A172 (cell line): ENCODE measurements at places on chromosomes 7 and 10.

- peak; percentile 64 for DNase-seq
These were observed 43.1 kb upstream of the LBX1 start for GRCh38 chr10:101272229-101272868.

- DNase-seq, result no peak
These were observed 80.4 kb downstream of the PPP1R3C start for GRCh38 chr10:91552274-91553095.

DNA sequence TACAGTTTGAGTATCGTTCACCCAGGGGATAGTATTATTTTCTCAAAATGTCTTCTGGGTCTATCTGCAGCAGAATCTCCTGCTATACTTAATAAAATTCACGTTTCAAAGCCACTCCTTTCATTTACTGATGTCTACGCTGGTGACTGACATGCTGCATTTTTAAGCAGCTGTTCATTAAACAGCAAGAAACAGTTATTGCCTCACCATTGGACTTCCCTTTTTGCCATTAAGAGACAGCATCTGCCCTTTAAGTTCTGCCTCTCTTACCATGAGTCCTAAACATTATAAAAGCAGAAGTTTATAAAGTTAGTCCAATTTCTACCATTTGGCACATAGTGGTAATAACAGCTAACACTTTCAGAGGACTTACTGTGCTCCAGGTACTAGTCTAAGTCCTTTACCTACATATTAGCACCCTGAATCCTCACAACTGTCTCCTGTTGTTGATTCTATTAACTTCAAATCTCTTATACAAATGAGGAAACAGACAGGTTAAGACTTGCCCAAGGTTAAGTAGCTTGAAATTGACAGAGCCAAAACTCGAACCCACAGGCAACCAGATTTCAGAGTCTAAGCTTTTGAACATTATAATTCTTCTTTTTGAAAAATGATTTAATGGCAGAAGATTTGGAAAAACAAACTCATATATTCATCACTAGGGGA lies 169.5 kb downstream of the SNX13 start:
- DNase-seq, result no peak

DNA sequence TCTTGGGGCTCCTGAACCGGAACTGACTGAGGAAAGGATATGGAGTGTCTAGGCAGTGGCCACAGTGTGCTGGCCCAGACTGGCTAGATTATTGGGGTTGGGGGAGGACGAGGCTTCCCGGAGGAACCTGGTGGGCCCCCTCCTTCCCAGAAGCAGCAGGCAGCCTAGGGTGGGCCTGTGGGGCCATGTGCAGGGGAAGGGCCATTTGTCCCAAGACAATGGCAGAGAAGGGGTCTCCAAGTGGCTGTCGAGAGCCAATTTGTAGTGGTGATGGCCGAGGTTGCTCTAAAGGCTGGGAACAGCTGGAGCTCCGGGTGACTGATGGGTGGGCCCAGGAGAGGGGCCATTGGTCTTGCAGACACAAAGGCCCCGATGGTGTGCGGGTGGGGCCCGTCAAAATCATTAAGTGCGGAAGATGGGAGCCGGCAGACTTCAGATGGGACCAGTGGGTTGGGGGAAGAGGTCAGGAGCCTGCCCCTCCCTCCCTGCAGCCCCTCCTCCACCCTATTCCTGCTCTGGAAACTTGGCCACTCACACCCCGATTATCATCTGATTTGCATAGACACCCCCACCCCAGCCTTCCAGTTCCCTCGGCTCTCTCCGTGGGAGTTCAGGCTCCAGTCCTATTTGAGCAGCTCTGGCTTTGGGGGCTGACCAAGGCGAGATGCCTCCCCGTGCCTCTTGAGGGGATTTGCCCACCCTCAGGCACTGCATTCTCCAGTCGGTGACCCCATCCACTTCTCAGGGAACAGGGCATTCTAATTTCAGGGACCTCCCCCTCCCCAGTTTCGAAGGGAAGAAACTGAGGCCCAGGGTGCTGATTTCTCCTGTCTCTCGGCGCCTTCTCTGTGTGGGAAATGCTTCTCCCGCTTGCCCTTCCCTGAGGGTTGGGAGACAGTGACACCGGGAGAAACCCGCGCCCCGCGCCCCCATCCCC lies 36.0 kb upstream of the PAX2 start:
- no peak for DNase-seq

DNA sequence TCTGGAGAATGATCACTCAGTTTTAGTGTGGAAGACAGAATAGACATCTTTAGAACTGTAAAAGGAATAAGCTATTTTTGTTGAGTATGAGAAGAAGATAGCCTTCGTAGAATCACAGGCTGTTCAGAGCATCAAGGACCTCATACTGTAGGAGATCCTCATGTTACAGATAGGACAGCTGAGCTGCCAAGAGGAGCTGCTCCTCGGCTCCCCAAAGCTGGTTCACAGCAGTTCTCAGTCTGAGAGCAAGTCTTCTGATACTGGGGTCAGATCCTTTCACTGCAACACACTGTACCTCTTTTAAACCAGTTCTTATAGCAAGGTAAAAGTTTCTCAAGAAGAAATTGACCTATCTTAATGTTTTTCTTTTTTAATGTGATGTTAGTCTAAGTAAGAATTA lies 17.1 kb downstream of the CCNY start:
- no peak for DNase-seq

DNA sequence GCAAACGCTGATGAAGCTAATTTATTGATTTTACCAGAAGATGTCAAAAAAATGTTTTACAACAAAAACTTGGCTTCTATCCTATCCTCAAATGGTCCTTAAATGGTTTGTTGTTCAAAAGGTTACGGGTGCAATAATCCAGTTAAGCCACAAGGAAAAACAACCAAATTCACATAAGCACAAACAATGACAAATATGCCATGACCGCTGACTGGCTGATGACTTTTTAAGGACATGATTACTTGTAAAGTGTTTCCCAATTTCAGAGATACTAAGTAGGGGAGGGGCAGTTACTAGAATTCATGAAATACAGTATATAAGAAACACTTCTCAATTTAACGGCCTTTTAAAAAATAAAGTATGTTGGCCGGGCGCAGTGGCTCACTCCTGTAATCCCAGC lies 28.8 kb downstream of the ABI1 start:
- no peak for DNase-seq

- DNase-seq, result peak; percentile 46
These were observed 1277.1 kb downstream of the GATA3 start for GRCh38 chr10:9331583-9332008.

DNA sequence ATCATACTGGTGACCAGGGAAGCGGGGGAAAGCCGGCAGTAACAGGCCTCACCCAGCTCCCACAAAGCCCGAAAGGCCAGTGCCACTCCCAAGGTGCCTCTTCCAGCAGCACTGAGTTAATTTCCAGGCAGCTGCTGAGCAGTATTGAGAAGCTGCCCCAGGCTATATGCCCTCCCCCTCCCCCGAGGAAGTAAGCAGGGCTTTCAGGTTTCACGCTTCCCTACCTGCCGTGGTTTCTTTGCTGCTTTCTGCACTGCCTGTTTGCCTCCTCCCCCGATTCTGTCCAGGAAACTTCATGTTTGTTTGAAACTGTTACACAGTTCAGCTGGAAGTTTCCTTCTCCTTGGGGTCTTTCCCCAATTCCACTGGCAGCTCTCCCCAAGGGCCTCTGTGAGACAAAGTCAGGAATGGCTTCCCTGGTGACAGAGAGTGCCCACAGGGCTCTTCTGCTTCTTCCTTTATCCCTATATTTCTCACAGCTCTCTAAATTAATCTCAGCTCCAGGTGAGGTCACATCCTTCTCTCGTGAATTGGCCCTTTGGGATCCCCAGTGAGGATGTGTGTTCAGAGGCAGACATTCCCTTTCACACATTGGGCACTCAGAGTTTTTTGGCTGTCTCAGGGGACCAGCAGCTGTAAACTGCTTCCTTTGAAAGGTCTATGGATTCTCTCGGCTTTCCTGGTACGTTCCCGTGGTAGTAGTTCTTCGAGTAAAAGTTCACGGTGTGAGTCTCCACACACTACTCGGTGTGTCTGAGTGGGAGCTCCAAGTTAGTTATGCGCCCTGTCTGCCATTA lies 19.4 kb downstream of the C1GALT1 start:
- no peak for DNase-seq

DNA sequence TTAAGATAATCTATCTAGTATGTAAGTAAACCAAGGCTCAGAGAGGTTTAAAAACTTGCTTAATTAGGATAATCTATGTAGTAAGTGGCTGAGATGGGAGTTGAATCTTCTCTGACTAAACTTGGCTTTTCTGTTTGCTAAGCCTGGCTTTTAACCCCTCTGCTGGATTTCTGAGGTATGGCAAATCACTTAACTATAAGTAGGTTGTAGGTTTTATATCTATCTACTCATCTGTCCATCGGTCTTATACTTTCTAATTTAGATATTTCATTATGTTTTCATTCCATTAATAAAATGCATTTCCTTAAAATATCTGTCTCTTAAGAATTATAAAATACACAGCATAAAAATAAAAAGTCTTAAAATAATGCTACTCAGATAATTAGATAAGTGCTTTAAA lies 59.4 kb downstream of the ST7 start:
- no peak for DNase-seq

GRCh38 chr7:30731581-30731980 lies 20.4 kb upstream of the INMT start:
- no peak for DNase-seq

GRCh38 chr10:101616415-101617101 lies 28.4 kb downstream of the DPCD start:
- DNase-seq, result no peak

- no peak for DNase-seq
These were observed 101.9 kb downstream of the ELMO1 start for GRCh38 chr7:37346761-37347160.

DNA sequence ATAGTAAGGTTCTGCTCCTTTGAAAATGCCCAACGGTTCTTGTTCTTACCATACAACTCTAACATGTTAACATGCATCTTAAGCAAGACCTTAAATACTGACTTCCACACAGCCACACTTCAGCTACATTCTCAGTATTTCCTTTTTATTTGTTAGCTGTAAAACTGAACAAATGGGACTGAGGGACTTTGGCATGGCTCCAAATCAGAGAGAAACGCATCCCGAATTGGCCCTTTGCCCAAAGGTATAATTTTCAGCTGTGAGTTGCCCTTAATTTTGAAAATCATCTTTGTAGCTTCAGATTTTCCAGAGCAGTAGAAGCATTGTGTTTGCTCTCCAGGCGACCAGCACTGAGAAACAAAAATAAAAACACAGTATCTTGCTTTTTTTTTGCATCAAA lies 56.4 kb downstream of the NEUROD6 start:
- no peak for DNase-seq

DNA sequence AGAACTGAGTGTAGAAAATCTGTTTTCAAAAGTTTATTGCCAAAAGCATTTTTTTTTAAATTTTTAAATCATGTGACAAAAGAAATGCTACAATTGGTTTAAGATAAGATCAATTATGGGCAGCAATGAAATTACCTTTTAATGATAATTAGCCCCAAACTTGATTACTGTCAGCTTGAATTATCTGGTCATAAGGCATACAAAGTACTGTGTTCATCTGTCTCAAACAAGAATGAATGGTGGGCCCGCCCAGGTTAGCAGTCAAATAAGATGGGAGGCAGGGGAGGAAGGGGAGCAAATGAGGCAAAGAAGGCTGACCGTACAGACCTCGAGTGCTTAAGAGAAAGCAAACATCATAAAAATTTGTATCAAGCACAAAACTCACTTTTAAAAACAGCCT lies 68.1 kb downstream of the JAZF1 start:
- no peak for DNase-seq

- DNase-seq, result no peak
These were observed 603.0 kb downstream of the PTPRN2 start for GRCh38 chr7:157984423-157985163.

DNA sequence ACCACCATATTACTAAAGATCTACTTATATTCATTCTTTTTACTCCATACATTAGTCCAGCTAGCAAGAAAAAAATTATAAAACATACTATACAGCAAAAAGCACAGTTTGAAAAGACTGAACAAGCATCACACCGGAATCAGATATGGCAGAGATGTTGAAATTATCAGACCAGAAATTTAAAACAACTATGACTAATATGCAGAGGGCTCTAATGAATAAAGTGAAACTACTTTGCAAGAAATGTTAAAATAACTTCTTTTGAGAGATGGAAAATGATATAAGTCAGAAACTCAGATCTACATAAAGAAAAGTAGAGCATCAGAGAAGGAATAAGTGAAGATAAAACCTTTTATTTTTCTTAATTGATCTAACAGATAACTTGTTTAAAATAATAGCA lies 50.9 kb downstream of the SGCE start:
- no peak for DNase-seq

- no peak for DNase-seq
These were observed 11.3 kb downstream of the INPP5F start for GRCh38 chr10:119737039-119737663.

GRCh38 chr10:36281831-36282331 lies 639.8 kb upstream of the FZD8 start:
- DNase-seq, result peak; percentile 7

GRCh38 chr7:40239755-40240303 lies 105.0 kb downstream of the SUGCT start:
- DNase-seq, result no peak

- DNase-seq, result no peak
These were observed 14.4 kb upstream of the PDGFA start for GRCh38 chr7:534075-534474.

- DNase-seq, result no peak
These were observed 428.2 kb upstream of the POT1 start for GRCh38 chr7:125357676-125358455.

DNA sequence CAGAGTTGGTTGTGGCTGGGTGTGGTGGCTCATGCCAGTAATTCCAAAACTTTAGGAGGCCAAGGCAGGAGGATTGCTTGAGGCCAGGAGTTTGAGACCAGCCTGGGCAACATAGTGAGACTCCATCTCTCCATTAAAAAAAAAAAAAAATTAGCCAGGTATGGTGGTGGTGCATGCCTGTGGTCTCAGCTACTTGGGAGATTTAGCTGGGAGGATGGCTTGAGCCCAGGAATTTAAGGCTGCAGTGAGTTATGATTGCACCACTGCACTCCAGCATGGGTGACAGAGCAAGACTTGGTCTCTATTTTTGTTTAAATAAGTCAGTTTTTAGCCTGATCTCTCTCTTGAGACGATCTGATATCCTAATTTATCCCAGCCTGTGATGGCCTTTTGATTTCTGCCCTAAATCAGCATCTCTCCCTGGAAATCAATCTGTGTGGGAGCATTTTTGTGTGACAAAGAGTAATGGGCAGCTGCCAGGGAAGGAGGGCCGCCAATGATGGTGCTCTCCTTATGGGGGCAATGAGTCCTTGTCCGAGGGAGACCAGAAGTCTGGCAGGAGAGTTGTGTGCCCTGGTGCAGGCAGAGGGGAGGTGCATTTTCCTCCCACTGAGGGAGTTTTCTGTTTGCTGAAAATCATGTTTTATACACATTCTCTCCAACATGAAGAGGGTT lies 111.0 kb downstream of the NRP1 start:
- no peak for DNase-seq

- peak; percentile 71 for DNase-seq
These were observed 99.0 kb upstream of the SMIM30 start for GRCh38 chr7:113217314-113217713.

DNA sequence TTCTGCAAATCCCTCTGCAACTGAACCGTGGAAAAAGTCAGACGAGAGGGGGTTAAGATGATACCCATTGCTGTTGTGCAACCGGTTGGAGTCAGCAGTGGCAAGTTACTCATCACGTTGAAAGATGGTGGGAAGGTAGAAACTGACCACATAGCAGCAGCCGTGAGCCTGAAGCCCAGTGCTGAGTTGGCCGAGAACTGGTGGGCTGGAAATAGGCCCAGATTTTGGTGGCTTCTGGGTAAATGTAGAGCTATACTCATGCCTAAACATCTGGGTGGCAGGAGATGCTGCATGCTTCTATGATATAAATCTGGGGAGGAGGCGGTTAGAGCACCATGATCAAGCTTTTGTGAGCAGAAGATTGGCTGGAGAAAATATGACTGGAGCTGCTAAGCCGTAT lies 78.6 kb downstream of the ARL5B start:
- DNase-seq, result peak; percentile 74
